Regular cardiac myocyte (primary cell): ENCODE measurements at places on chromosomes 4 and X. TPM values are rescaled to one million over a fixed set of nuclear protein-coding genes. Genes with fewer than 3 reads are reported as not detected.

Gene FAM133A
- under 0.01 and 0.28 TPM in 2 replicates for total RNA-seq

Gene ARAP2
- 0.96 and 4.2 TPM in 2 replicates for total RNA-seq

Gene NDNF
- total RNA-seq: under 0.01 and 0.56 TPM in 2 replicates

Gene TAB3
- 5.2 and 9.9 TPM in 2 replicates for total RNA-seq

Gene CENPE
- total RNA-seq: 3.9 and 32.4 TPM in 2 replicates

Gene RAP1GDS1
- total RNA-seq: 60.3 and 69.0 TPM in 2 replicates

Gene KLHL34
- under 0.01 TPM in 2 replicates for total RNA-seq

Gene SSX3
- total RNA-seq: not detected in 2 replicates

Gene SPP1
- total RNA-seq: 10.7 and 26.5 TPM in 2 replicates

Gene SMIM10L2A
- total RNA-seq: under 0.01 and 1.7 TPM in 2 replicates

Gene RNF175
- not detected in 2 replicates for total RNA-seq

Gene ABCD1
- 11.0 and 11.1 TPM in 2 replicates for total RNA-seq

Gene TMEM156
- under 0.01 and 0.58 TPM in 2 replicates for total RNA-seq

Gene PLAC1
- total RNA-seq: under 0.01 TPM in 1 of 2 replicates, not detected in the other

Gene BCLAF3
- 3.1 and 6.8 TPM in 2 replicates for total RNA-seq

Gene DBET
- total RNA-seq: not detected in 2 replicates

Gene DCAF12L2
- under 0.01 and 0.56 TPM in 2 replicates for total RNA-seq

Gene SPON2
- 4.6 and 18.9 TPM in 2 replicates for total RNA-seq

Gene ZCCHC12
- under 0.01 TPM in 1 of 2 replicates, not detected in the other for total RNA-seq

Gene BEND2
- total RNA-seq: not detected in 2 replicates

Gene SPOCK3
- 1.5 and 2.0 TPM in 2 replicates for total RNA-seq

Gene SMARCA1
- total RNA-seq: 47.9 and 64.0 TPM in 2 replicates

Gene COL25A1
- total RNA-seq: 0.19 and 2.0 TPM in 2 replicates

Gene RASGEF1B
- 1.2 and 1.4 TPM in 2 replicates for total RNA-seq

Gene TCEAL5
- total RNA-seq: not detected in 2 replicates
